NCI-H510A (cell line): ENCODE measurements at places on chromosomes 11 and 22.

GRCh38 chr11:19977941-19978340 lies 182.3 kb downstream of the DBX1 start:
- no peak for DNase-seq

GRCh38 chr11:117677729-117678310 lies 119.2 kb downstream of the DSCAML1 start:
- DNase-seq = no peak

GRCh38 chr22:50542416-50542927 lies 3.2 kb upstream of the KLHDC7B start:
- no peak for DNase-seq

DNA sequence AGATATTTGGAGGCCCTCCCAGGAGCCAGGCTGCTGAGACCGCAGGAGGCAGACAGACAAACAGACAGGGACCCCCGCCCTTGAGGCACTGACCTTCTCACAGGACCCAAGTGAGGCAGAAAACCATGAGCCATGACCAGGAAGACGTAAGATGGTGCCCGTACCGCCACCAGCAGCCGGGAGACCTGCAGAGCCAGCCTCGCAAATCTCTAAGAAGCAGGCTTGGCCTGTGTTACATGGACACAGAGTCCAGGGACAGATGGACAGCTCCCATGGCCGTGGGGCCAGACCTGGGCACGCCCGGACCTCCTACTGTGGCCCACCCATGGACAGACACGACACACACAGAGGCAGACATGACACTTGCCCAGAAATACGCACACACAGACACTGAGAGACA lies 30.7 kb upstream of the TOLLIP start:
- no peak for DNase-seq

GRCh38 chr11:119691020-119691666 lies 37.9 kb downstream of the NECTIN1 start:
- DNase-seq = no peak

DNA sequence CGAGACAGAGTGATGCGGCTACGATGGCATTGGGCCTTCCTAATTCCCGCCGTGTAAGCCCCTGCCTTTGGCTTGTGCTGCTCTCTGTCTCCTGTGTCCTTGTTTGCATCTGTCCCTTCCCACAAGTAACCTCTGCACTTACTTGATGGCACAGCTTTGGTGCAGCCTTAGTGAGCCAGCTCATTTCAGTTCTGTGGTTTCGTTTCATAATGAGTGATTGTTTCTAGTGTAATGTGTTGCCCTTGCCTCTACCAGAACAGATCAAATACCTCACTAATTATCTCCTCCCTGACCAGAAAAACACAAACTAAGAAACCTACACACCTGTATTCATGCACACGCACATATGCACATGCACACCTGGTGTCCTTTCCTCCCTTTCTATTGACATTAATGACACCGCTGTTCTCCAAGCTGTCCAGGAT lies 58.8 kb downstream of the GRK3 start:
- DNase-seq = no peak

GRCh38 chr11:86637988-86638387 lies 34.4 kb downstream of the ME3 start:
- DNase-seq = no peak

GRCh38 chr22:22674467-22674866 lies 30.1 kb downstream of the GGTLC2 start:
- DNase-seq = no peak

GRCh38 chr11:63427971-63428508 lies 58.5 kb downstream of the SLC22A9 start:
- DNase-seq = no peak

- DNase-seq = no peak
Observed at GRCh38 chr22:17865183-17866055, 91.2 kb upstream of the BID start.

DNA sequence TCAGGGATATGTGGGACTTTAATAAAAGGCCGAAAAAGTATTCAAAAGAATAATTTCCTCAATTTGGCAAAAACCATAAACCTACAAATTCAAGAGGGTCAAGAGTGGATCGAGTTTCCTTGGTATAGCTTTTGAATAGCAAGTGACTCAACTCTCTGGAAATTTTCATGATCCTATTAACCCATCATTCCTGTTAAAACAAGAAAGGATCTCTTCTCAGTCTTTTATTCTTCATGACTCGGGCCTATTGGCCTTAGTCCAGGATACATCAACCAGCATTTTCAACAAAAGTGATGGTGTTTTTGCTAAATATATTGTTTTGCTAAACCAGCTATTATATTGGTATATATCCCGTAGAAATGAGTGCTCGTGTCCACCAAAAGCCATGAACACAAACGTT lies 110.3 kb downstream of the ATXN10 start:
- DNase-seq = no peak

DNA sequence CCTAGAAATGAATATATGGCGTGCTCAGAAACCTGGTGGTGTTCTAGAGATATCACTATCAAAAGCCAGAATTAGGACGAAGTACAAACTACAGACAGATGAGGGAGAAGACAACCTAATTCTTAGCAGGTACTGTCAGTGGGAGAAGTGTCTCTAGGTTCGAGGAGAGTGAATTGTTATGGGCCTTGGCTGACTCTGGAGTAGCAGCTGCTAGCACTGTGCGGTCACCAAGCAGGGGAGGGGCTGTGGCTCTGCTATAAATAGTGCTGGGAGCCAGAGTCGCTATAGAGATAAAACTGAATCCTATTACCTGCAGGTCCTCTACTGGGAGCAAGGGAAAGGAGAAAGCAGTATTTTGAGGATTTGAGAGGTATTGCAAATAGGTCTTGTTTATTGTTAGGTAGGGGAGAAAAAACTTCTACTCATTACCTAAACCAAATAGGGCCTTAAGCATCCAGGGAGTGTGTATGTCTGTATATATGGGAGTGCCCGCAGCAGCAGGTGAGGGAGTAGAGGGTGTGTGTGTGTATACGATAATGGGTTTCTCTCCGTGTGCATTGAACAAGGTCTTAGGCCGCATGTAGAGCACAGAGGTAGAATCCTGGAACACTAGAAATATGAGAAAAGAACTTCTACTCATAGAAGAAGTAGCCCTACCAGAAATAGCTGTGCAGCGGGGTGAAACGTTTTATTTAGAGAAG lies 2.2 kb downstream of the MADD start:
- peak; percentile 6 for DNase-seq

- no peak for DNase-seq
Observed at GRCh38 chr11:132876705-132877104, 655.6 kb downstream of the OPCML start.
